A549 treated with Hydrocortisone at 1 μM for 4 hours (cell line): ENCODE measurements at places on chromosomes 1 and 21. TPM values are rescaled to one million over a fixed set of nuclear protein-coding genes. Genes with fewer than 3 reads are reported as not detected.

The EIF4G3 gene
- total RNA-seq, result 16.5 to 22.5 TPM (median 19.9 TPM) in 5 replicates

The DCST1 gene
- 0.07 to 0.08 TPM in 2 of 5 replicates, not detected in the others for total RNA-seq

The WDTC1 gene
- total RNA-seq, result 6.3 to 8.0 TPM (median 7.3 TPM) in 5 replicates

The RHCE gene
- 0.25 TPM in 1 of 5 replicates, not detected in the others for total RNA-seq

The ROR1 gene
- total RNA-seq, result 7.6 to 11.4 TPM (median 8.4 TPM) in 5 replicates

The OR2C3 gene
- total RNA-seq, result not detected in 5 replicates

The PCP4 gene
- not detected in 5 replicates for total RNA-seq

The RNU1-3 gene
- 6.1 to 30.4 TPM (median 9.0 TPM) in 3 of 5 replicates, not detected in the others for total RNA-seq

The FMO5 gene
- 0.35 to 0.64 TPM (median 0.39 TPM) in 5 replicates for total RNA-seq

The NMNAT2 gene
- 0.35 to 0.71 TPM (median 0.51 TPM) in 5 replicates for total RNA-seq
